Erythroblast (primary cell): ENCODE measurements at places on chromosomes 1 and 21.
A peak's percentile ranks its signal among the peaks of the same experiment; 100 is the strongest.

- no peak for DNase-seq
Measured at GRCh38 chr1:68188060-68188538, 44.2 kb downstream of the WLS start.

- DNase-seq, result peak; percentile 62
Measured at GRCh38 chr1:175192111-175192629, 406 bp downstream of the KIAA0040 start.

DNA sequence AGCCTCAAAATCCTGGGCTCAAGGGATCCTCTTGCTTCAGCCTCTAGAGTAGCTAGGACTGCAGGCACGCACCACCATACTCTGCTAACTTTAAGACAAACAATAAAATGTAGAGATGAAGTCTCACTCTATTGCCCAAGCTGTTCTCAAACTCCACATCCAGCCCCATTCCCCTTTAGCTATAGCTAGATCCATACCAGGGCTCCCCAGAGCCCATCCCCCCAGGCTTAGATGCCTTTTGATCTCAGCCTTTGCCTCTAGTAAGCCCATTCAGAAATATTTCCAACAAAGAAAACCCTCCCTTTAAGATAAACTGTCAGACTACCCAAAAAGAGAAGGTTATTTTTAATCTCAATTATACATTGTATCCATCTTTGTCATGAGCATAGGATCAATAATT lies 325.4 kb downstream of the CHRM3 start:
- no peak for DNase-seq

- no peak for DNase-seq
Measured at GRCh38 chr1:201414051-201414738, 7.3 kb downstream of the TNNI1 start.

DNA sequence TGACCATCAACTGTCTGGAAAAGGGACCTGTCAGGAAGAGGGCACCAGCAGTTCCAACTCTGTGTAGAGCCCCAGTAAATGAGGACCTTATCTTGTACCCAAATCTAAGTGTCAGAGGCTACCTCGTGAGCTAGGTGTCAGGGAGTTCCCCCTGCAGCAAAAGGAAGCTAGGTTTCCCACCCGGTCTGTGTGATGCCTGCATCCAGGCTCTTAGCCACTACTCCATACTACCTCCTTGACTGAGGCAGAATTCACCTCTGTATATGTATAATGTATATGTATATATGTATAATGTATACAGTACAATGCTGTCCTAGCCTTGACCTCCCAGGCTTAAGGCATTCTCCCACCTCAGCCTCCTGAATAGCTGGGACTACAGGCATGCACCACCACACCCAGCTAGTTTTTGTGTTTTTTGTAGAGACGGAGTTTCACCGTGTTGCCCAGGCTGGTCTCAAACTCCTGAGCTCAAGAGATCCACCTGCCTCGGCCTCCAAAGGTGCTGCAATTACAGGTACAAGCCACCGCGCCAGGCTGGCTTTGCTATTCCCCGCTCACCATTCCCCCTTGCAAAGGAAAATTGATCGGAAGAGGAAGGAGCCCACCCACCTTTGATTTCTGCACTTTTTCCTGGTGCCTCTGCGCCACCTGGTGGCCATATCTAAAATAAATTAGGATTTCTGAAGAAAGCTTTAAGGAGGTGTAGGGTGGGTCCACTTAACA lies 15.7 kb upstream of the LUZP1 start:
- DNase-seq, result peak; percentile 77

GRCh38 chr1:28437264-28437923 lies 67.9 kb downstream of the PHACTR4 start:
- DNase-seq, result no peak
